ENCODE measurements at places on chromosomes 12 and 14.

DNA sequence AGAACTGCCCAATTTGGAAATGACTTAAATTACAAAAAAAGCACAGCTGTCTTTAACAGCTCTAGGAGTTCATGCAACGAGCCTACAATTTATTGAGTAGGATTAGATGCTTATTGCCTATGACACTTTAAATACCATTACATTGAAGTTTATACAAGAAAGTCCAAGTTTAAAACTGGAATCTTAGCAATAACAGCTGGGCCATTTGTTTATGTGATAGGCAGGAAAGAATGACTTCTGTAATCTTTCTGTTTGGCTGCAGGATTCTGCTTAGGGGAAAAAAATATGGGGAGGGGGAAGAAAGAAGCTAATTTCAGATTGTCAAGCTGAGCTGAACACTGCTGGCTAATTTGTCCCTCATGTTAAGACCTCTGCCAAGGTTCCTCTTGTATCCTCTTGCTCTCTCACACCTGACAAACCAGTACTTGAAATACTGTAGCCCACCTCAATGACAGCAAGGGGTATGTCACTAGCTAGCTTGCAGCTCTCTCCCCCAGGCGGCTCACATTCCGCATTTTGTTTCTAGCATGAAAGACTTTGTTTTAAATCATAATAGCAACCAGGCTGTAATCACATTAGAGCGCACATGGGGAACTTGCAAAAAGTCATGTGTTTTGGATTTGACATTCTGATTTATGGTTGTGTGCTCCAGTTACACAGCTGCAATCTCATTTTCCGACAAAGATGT, 384.8 kb downstream of the BMP4 start:
- DNase-seq = no peak

DNA sequence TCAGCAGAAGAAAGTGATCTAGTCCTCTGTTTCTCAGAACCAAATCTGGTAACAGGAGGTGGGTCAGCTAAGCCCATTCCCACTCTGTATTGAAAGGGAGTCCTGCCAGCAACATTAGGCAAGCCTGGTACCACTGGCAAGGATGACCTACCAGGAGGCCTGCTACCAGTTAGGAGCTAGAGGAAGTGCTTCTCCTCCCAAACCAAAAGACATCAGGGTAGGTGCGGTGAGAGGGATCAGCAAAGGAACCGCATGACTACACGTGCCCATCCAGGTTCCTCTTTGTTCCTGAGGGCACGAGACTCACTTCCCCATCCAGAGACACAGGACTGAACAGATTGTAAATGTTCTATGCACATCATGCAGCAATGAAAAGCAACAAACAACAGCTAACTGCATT, 2.8 kb downstream of the KLRC4 start:
- no peak for DNase-seq

DNA sequence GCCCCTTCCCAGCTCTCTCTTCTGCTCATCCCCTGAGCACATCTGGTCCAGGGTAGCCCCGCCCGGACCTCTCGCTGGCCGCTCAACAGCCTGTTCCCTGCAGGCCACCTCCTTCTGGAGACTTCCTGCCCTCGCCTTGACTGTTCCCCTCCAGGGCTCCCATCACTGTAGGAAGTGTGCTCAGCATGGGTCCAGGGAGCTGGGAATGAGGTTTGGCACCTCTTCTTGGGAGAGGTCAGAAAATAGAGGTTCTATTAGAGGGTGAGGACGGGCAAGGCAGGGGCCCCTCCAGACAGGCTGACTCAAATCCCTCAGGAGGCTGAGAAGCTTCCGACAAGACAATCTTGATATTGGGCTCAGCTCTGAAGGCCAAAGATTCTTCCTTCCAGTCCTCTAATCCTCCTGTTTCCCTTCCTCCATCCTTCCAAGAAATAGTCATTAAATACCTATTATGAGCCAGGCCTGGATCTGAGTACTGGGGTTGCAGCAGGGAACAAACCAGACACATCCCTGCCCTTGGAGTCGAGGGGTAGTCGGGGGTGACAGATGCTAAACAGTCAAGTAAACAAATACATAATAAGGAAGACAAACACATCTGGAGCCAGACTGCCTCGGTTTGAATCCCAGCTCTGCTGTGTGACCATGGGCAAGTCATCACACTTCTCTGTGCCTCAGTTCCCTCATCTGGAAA, 30.6 kb downstream of the CMKLR1 start:
- DNase-seq = no peak

DNA sequence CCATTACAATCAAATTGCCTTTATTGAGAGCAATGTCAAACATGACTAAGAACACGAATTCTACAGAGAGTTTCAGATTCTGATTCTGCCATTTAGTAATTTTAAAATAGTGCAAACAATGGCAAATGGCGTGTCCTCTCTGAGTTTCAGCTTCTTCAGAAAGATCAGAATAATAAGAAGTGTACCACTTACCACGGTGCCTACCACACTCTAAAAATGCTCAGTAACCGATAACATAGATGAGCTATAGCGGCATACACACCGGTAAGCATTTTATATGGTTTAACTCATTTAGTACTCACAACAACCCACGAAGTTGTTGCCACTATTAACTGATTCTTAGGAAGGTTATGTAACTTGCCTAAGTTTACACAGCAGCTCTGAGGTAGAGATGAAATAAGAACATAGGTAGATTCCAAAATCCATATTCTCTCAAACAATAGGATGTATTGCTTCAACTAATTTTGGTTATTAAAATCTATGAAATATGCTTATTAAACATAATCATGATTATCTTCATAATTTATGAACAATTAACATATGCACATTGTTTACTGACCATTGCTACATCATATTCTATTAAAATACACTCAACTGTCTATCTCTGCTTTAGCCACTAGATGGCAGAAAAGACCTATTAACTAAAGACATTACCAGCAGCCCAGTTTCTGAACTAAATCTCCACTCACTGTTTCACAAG, 38.3 kb downstream of the SLC6A15 start:
- peak; percentile 50 for DNase-seq

DNA sequence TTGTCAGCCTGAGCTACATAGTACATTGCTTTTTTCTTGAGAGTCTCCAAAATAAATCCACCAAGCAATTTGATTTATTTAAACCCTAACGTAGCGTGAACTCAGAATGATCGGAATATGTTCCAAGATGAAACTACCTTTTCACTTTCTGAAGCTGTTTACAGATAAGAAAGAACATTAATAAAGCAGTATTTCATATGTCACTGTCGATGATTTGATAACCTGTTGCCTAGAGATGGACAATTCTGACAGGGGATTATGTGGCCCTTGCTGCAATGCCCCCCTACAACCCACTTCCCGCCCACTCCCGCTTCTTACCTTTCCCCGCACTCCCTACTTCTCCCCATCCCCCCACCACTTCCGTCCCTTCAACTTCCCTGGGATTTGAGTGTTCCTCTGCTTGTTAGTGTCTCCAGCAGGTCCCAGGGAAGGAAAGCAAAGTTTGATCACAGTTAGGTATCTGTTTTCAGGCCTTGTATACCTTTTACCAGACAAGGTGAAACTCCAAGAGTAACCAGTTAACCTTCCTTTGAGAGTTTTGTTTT, 229.2 kb upstream of the HMGA2 start:
- DNase-seq = no peak
